ENCODE measurements at places on chromosomes 4 and X.

DNA sequence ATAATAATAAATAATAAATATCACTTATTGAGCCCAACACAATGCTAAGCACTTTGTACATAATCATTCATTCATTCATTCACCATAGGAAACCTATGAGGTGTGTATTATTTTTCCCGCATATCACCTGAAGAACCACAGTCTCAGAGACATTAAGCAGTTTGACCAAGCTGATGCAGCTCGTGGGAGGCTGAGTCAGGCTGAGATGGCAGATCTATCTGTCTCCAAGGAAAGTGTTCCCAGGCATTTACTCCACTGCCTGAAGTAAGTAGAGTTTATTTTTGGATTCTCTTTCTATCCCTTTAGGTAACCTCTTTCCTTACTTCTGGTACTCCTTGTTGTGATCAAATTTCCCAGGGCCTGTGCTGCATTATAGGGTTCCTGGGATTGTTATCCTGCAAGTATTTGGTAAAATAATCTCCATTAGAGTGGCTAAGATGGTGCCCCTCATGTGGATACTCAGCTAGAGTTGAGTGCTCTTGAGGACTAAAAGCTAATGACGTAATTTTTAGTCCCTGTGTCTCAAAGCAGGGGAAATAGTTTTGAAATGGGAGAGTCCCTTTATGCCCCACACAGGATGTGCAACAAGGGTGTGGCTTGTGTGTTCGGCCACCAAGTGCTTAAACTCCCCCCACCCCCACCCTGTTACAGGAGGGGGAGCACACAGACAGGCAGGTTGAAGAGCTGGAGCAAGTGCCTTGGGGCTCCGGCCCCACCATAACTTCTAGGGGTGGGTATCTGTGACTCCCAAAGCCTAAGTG is 467.0 kb downstream of the STIM2 start:
- no peak for DNase-seq

- no peak for DNase-seq
These were observed 24.9 kb upstream of the GPC4 start for GRCh38 chrX:133440081-133440796.

- no peak for DNase-seq
These were observed 41.6 kb upstream of the HMX1 start for GRCh38 chr4:8913121-8913857.

- no peak for DNase-seq
These were observed at the start of gene POF1B for GRCh38 chrX:85379174-85379907. POF1B (minus strand) TSS chrX:85379665; CDS start chrX:85379454, 211 bp downstream.

GRCh38 chr4:88728146-88728545 is 30.5 kb upstream of the NAP1L5 start:
- peak; percentile 74 for DNase-seq

DNA sequence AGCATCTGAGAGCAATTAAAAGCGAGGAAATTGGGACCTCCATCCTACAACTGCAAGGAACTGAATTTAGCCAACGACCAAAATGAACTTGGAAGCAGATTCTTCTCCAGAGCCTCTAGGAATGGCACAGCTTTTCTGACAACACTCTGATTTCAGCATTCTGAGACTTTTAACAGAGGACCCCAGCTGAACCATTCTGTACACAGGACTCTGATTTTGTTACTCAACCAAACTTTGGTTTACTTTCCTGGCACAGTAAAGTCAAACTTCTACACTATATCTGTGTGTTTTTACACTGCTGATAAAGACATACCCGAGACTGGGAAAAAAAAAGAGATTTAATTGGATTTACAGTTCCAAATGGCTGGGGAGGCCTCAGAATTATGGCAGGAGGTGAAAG is 37.6 kb downstream of the UBQLN2 start:
- DNase-seq, result no peak

GRCh38 chr4:170336238-170336775 is 246.6 kb upstream of the AADAT start:
- DNase-seq, result no peak

GRCh38 chrX:72142094-72142793 is 10.5 kb upstream of the RTL5 start:
- peak; percentile 94 for DNase-seq

GRCh38 chr4:27685091-27685490 is 824.5 kb downstream of the STIM2 start:
- no peak for DNase-seq

DNA sequence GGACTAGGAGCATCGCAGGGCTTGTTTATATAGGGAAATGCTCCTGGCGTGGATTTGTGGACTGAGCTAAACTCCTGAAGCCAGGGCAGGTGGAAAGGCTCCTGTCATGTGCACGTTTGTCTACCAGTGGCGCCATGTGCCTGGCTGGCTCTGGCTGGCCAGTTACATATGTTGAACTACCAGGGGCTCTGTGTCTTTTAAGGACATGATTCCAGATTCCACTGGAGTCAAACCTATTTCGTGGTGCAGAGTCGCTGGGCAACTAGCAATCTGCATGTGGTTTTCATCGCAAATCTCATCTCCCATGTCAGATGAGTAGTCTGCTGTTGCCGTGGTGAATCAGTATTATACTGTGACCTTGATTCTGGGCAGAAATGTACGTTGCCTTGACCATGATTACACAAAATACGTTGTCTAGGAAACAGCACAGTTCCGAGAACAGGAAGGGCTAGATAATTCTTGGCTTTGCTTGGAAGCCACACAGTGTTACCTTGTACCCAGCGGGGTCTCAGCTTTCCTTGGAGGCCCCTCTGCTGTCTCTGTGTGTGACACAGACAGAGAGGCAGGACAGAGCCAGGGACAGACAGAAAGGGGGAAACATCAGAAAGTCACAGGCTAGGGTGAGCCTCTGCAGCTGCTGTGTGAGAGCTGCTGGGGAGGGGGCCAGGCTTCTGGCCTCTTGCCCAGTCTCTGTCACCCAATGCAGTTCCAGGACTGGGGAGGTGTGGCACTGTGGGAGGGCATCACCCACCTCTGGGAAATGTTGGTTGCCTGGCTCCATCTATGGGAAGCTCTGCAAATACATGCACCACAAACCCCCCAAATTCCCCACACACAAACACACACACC is 19.2 kb downstream of the PNMA6E start:
- peak; percentile 43 for DNase-seq

DNA sequence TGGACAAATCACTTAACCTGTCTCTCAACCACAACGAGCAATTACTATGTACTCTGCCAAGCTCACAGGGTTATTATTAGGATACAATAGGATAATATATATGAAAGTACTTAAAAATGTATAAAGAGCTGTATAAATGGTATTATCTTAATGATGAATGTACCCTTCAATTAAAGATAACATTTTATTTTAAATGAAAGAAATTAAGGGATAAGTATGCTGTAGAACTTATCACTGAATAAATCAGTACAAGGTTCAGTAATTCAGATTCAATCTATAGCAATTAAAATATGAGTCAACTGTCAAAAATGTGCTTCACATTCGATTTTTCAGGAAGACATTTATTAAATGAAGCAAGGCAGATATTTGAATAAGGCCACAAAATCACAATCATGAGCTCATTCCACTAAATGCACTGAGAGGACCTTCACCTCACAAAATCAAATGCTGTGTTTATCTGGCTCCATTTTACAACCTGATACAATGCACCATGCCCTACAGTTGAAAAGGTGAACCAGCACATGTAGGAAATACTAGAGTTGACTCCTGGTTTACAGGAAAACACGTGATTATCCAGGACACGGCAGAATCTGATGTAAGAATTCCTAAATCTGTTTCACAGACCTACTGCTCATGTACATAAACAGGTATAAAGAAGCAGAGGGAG is 4.4 kb downstream of the LRCH2 start:
- DNase-seq, result peak; percentile 45

- no peak for DNase-seq
These were observed 63.1 kb upstream of the KLHL13 start for GRCh38 chrX:118179718-118180117.

- no peak for DNase-seq
These were observed 8.2 kb upstream of the RUFY3 start for GRCh38 chr4:70713453-70714078.

GRCh38 chr4:31518796-31519250 is 798.7 kb downstream of the PCDH7 start:
- no peak for DNase-seq

DNA sequence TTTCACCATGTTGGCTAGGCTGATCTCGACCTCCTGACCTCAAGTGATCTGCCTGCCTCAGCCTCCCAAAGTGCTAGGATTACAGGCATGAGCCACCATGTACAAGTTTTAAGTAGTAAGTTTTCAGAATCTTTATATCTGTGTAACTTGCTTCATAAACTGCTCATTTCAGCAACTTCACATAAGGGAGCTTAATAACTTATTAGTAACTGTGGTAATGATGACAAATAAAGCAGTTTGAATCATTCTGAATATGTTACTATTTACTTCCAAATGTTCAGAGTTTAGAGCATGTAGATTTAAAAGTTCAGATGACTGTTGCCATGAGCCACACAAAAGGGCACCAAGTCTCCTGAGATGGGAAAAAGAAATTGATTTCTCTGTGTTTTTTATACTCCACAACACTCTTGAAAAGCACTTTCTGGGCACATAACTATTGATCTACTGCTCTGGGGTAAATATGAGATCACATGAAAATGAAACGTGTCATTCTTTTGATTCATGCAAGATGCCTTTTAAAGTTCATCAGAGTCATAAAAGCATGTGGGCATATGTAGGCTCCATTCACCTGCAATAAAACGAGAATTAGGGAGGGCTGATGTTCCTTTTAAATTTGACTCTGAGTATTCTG is 14.1 kb upstream of the CA5B start:
- DNase-seq, result no peak

DNA sequence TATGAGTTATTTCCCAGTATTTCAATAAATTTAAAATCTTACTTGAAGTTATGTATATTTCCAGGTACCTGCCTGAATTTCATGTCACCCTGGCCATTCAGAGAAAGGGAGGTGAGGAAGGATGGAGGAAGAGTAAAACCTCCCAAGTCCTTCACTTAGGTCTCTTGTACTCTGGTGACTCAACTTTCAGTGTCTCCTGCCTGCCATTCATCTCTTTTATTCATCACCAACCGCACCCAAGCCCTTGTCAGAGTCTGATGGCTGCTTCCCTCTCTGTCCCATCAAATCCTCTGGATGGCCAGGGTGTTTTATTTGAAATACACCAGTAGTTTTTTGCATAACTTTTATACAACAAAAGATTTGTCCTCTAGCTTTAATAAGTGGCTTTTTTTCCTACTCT is 17.8 kb downstream of the TMPRSS11E start:
- DNase-seq, result no peak

DNA sequence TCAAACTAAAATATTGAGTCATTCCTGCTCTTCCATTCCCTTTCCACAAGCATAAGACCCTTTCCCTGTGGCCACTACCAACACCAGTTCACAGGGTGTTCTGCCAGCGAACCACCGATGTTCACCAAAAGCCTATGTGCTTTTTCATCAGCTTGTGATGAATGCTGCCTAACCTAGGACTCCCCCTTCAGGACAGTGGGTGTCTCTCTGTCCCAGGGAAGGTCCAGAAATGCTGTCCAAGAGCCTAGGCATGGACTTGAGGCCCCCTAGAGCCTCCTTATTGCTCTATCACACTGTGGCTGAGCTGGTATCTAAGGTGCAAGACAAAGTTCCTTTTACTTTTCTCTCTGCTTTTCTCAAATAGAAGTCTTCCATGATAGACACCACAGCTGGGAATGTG is 1015.6 kb downstream of the PCDH19 start:
- DNase-seq, result no peak

DNA sequence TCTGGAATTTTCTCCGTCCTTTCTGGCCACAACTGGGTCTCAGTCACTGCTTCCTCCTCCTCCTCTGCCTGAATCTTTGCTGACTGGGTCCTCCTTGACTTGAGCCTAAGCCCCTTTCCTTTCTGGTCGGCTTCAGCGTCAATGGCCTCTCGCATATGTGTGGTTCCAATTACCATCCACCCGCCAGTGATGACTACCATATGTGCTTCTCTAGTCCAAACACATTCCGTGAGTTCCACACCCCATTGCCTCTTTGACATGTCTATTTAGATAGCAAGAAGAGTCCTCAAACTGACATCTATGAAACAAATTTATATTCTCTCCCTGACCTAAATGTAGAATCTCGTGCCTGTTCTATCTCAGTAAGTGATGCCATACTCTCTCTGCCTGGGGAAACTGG is 19.8 kb downstream of the MXRA5 start:
- no peak for DNase-seq

GRCh38 chr4:154984148-154984547 is 203.1 kb downstream of the RBM46 start:
- no peak for DNase-seq

GRCh38 chr4:82890528-82890900 is 439 bp downstream of the SEC31A start:
- no peak for DNase-seq

DNA sequence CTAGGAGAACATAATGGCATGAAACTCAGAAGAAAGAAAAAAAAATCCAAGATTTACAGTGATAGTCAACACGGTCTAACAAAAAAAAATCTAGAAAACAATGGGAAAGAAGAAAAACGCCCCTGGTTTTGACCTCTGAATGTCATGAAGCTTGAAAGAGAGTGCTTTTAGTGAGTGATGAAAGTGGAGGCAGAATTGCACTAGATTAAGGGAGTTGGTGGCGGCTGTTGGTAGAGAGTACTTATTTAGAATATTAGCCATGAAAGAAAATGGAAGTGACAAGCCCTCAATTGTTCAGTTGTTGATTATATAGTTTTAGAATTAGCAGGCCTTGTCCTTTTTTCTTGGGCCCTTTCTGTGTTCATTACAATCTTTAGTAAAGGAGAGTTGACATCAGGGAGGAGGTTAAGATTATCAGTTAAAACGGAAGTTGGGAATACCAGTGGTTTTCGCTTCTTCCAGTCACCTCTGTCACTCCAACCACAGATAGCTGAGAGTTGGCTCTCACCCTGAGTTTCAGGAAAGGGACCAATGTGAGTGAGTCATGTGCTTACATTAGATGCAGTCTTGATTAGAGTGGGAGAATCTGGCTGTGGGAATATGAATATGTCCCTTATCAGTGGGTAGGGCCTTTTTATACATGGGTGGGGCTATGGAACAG is 29.7 kb downstream of the EREG start:
- DNase-seq, result no peak
